ENCODE measurements at places on chromosomes 2 and 18.
A peak's percentile ranks its signal among the peaks of the same experiment; 100 is the strongest.

GRCh38 chr2:233498126-233498525, 68.5 kb downstream of the USP40 start:
- no peak overlapping the region for H3K4me3 ChIP-seq
- DNase-seq = no peak
- peaks cover 20% of the 10 kb centered on the region for H3K4me1 ChIP-seq
- H3K36me3 ChIP-seq = peaks cover 17% of the 10 kb centered on the region

GRCh38 chr2:62197011-62197924, 1.4 kb downstream of the B3GNT2 start:
- H3K27me3 ChIP-seq = no peaks in the 10 kb centered on the region
- peaks cover 16% of the 10 kb centered on the region for H3K36me3 ChIP-seq
- H3K4me1 ChIP-seq = peaks cover 42% of the 10 kb centered on the region
- H3K4me3 ChIP-seq = peak overlapping the region; percentile 89

GRCh38 chr2:37843556-37843955, 81.5 kb upstream of the RMDN2 start:
- no peak overlapping the region for H3K27ac ChIP-seq
- H3K4me1 ChIP-seq = no peaks in the 10 kb centered on the region
- H3K4me3 ChIP-seq = no peak overlapping the region

- no peak overlapping the region for H3K27ac ChIP-seq
- DNase-seq = no peak
- H3K27me3 ChIP-seq = no peaks in the 10 kb centered on the region
- H3K4me1 ChIP-seq = peaks cover 2% of the 10 kb centered on the region
- no peak overlapping the region for H3K4me3 ChIP-seq
- no peaks in the 10 kb centered on the region for H3K36me3 ChIP-seq
These were observed 35.9 kb downstream of the LHCGR start for GRCh38 chr2:48719480-48720177.

DNA sequence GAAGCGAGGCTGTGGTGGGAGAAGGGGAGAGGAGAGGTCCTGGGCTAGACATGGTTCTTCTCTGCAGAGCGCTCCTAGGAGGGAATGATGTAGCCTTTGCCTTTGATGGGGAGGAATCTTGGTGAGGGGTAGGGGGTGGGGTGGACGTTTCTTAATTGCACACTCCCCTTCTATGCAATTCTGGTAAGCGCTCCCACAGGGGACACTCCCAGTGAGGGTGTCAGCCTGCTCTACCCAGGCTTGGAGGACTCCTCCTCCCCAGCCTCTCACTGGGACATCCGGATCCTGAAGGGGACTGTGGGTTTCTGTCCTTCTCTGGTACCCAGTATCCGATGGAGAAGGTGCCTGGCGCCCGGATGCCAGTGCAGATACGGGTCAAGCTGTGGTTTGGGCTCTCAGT, 114.3 kb downstream of the DYSF start:
- H3K27ac ChIP-seq = no peak overlapping the region
- no peaks in the 10 kb centered on the region for H3K27me3 ChIP-seq
- no peak for DNase-seq
- H3K4me3 ChIP-seq = no peak overlapping the region
- no peaks in the 10 kb centered on the region for H3K36me3 ChIP-seq

DNA sequence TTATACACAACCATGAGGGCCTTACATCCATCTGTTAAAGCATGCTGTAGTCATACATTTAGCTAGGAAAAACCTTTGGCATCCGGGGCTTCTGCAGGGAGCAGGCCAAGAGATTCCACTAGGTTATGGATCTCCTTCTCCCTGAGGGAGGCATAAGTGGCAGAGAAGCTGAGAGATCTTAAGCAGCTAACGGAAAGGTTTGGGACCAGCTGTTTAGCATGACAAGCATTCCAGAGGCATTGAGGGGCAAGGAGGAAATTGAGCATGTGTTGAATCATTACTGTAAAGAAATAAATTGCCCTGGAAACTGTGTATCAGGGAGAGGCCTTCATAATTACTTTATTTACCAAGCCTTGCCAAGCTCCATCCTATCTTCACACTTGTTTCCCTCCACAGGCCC, 643.1 kb downstream of the CNTNAP5 start:
- no peaks in the 10 kb centered on the region for H3K4me1 ChIP-seq
- no peak overlapping the region for H3K4me3 ChIP-seq
- no peaks in the 10 kb centered on the region for H3K27me3 ChIP-seq
- H3K36me3 ChIP-seq = no peaks in the 10 kb centered on the region
- no peak overlapping the region for H3K27ac ChIP-seq
